ENCODE measurements at places on chromosomes 11 and 22.

GRCh38 chr11:79212741-79213190 lies 228.1 kb downstream of the TENM4 start:
- H3K36me3 ChIP-seq = no peaks in the 10 kb centered on the region
- no peak overlapping the region for H3K4me3 ChIP-seq
- H3K4me1 ChIP-seq = no peaks in the 10 kb centered on the region
- no peak for DNase-seq
- no peak overlapping the region for H3K27ac ChIP-seq

DNA sequence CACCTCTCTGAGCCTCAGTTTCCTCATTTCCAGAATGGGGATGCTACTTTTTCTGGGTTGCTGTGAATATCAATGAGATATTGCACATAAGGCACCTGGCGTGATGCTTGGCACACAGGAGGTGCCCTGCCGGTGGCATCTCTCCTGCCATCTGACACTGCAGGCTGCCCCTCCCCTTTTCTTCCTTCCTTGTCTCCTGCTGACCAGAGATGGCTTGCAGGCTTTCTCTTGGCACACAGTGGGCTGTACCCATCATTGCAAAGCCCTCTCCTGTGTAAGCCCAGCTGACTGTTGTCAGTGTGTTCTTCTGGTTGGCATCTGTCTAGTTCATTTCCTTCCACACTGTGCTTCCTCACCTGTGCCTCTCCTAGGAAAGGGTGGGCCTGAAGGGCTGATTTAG lies 91.7 kb downstream of the MYO18B start:
- H3K4me1 ChIP-seq = no peaks in the 10 kb centered on the region
- DNase-seq = no peak
- no peaks in the 10 kb centered on the region for H3K36me3 ChIP-seq
- no peak overlapping the region for H3K27ac ChIP-seq
- H3K4me3 ChIP-seq = no peak overlapping the region
- no peaks in the 10 kb centered on the region for H3K27me3 ChIP-seq

DNA sequence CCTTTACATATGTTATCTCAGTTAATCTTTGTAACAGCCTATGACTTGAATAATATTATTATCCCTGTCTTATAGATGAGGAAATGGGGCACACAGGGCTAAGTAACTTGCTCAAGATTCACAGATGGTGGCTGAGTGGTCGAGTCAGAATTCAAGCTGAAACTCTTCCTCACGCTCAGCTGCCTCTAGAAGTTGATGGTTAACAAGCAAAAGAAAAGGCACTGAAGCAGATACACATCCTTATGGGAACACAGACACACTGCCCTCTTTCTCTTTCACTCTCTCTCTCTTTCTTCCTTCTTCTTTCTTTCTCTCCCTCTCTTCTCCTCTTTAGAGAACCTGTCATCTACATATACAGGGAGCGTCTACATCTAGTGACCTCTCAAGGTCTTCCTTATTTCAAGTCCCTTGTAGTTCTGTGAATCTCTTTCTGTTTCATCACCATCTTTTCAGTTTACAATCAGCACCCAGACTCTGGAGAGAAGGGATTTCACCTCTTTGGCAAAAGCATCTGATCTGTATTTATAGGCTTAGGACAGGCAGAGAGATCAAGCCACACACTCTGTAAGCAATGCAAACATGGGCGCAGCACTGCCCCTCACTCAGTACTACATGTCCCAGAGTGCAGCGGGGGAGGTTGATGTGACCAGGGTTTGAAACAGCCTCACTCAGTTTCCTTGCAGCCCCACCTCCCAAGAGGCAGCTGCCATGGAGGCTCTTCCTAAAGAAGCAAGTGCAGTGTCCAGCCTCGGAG lies 75.7 kb downstream of the GRAMD1B start:
- H3K27ac ChIP-seq = no peak overlapping the region
- no peak overlapping the region for H3K4me3 ChIP-seq
- DNase-seq = no peak
- H3K36me3 ChIP-seq = no peaks in the 10 kb centered on the region
- H3K4me1 ChIP-seq = no peaks in the 10 kb centered on the region

DNA sequence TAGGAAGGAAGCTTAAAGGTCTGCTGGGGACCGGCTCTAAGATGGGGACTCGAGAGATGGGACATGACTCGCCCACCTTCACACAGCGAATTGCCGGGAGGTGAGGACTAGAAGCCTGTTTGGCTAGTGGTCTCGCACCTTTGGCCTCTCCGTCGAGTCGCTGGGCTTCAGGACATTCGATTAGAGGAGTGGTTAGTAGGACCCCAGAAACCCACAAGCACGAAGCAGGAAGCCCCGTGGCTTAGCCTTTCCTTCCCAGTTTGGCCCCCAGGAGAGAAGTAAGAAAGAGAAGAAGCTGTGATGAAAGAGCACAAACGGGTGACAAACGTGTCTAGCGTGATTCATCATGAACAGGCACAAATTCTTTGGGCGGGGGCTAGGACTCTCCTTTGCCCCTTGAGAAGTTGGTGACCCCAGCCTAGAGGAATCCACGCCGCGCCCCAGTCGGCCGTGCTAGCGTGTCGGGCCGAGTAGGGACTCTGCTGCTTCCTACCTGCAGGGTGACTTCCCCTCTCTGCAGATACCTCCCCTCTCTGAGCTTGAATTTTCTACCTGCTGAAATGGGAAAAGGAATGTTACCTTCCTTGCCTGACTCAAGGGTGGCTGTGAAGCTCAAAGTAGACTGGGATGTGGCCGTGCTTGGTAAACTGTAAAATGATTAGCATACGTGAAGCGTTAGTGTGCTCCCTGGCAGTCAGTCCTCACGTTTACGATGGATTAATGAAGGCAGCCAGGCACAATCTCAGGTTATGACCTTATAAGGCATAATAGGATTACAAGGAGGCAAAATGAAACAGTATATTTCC lies 1.1 kb upstream of the ADM start:
- DNase-seq = peak; percentile 74
- peaks cover 3% of the 10 kb centered on the region for H3K27me3 ChIP-seq
- peaks cover 10% of the 10 kb centered on the region for H3K4me1 ChIP-seq
- H3K4me3 ChIP-seq = peak overlapping the region; percentile 74

- no peaks in the 10 kb centered on the region for H3K36me3 ChIP-seq
- H3K4me3 ChIP-seq = no peak overlapping the region
- no peaks in the 10 kb centered on the region for H3K27me3 ChIP-seq
- no peaks in the 10 kb centered on the region for H3K4me1 ChIP-seq
These were observed 482.6 kb downstream of the MIAT start for GRCh38 chr22:27139935-27140511.
